Lung (tissue), 17 donors: ENCODE measurements at places on chromosomes 5 and 9.

DNA sequence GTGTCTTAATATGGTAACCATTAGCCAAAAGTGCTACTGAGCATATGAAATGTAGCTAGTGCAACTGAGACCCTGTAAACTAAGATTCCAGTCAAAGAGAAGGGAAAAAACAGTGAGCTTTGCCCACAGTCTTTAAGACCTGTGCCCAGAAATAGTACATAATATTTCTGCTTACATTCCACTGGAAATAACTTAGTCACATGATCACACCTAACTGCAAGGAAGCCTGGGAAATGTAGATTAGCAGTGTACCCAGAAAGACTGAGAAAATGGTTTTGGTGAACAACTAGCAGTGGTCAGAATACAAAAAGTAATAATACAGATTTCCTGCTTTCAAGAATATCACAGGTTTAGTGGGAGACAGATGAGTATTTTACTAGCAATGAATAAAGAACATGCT is 2.5 kb upstream of the CPLANE1 start:
- no peak for DNase-seq

GRCh38 chr5:132270706-132271105 is 13.2 kb downstream of the PDLIM4 start:
- peak; percentile 62 for DNase-seq

GRCh38 chr9:86488794-86489193 is 134.6 kb upstream of the TUT7 start:
- DNase-seq = no peak

GRCh38 chr5:41246376-41246775 is 33.0 kb upstream of the C6 start:
- DNase-seq = no peak

GRCh38 chr5:80411589-80412219 is 3.8 kb downstream of the ZFYVE16 start:
- DNase-seq = no peak

- peak; percentile 40 for DNase-seq
These were observed 83.2 kb upstream of the SMIM15 start for GRCh38 chr5:61245486-61245885.

- DNase-seq = no peak
These were observed 43.1 kb upstream of the TTC39B start for GRCh38 chr9:15349892-15350761.

DNA sequence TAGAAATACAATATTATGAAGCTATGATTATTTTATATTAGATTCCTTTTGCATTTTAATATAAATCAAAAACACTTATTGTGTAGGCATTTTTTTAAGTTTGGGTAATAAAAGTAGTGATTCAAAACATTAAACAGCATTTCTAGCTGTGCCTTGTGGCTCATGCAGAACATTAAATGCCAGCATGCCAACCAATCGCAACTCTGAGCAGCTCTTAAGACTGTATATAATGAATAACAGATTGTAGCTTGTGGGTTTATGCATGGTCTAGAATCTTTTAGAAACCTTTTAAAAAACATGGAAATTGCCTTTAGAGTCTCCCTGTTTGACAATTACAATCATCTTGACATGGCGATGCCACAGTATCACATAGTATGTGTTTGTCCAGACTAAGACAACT is 903.8 kb downstream of the EFNA5 start:
- no peak for DNase-seq
